Stimulated activated CD4-positive, alpha-beta T cell treated with anti-CD3 and anti-CD28 coated beads, Interleukin-2, amount 100 ng/mL, for 24 hours (primary cell): ENCODE measurements at places on chromosomes 12 and 14.
A peak's percentile ranks its signal among the peaks of the same experiment; 100 is the strongest.

DNA sequence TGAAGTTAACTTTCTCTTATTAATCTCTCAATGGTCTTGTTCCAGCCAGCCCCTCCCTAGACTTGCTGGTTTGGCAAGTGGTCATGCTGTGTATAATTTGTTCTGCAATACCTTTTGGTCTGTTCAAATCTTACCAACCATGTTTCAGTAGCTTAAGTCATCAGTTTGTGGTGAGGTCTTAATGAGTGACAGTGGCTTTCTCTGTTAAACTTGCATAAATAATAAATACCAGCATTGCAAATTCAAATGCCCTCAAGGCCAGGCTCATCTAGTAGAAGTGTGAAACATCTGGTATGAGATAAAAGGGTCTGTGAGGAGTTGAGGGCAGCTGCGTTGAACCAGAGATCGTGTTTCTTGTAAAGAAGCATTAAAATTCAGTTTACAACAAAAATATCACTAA is 319.5 kb downstream of the TMEM117 start:
- DNase-seq = no peak

DNA sequence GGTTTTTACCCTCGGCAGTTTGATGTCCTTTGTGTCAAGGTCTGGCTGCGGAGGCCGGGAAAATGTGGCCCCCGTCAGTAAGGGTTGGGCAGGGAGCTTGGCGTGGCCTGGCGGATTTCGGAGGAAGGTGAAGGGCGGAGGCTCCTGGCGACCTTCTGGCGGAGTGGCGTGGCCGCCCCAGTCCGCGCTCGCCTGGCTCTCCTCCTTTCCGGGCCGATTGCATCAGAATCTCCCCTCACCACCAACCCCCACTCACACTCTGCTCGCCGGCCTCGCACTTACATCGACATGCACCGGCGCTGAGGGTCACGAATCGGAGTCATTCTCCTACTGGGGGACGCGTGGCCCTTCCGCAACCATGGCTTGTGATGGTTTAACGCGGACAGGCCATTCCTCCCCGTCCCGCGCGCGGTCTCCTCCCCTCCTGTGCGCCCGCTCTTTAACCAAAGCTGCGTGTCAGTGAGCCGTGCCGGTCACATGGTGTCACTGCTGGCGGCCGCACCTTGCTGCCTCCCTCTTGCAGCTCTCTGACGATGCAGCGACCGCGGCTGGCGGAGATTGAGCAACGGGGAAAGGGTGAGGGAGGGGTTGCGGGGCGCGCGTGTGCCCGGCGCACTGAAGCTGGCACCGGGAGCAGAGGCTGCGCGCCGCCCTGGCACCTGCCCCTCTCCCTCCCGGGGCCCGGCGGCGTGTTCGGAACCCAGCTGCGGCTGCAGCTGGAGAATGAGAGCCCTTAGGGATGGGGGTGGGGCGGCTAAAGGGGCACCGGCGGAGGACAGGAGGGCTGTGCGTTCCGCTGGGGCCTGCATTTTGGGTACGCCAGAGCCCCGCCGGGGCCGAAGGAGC is at the start of gene SLC38A1:
SLC38A1 (minus strand) TSS at position 461 of the 846 bp plus-strand sequence. CDS start 29,243 bp downstream, outside the sequence.
- peak; percentile 86 for DNase-seq

DNA sequence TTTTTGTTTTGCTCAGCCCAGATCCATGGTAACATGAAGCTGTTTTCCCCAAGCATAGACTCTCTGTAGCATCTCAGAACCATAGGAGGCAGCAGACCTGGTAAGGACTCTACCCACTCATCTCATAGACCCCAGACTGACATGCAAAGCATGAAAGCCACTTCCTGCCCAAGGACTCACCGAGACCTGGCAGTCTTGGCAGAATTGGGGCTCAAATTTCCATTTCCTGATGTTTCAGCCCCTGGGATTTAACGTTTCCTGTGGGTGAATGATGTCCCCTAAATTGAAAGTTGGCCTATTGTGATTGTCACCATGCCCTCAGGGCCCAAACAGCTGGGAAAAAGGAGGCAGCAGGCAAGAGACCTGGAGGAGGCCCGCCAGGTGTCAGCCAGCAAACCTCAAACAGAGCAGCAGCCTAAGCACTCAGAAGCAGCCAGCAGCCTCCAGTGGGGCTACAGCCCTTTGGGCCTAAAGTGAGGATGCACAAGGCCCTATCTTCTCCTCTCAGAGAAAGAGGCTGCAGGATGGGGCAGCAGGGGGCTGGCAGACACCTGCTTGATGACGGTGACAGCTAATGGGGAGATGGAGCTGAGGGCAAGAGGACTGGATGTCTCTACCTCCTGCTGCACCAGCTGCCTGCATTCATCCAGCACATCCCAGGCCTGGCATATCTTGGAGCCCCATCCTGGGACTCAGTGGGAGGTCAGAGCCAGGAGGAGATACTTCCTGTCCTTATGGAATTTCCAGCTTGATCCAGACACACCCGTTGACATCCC is 8.5 kb downstream of the KRT85 start:
- no peak for DNase-seq

- DNase-seq = no peak
Observed at GRCh38 chr12:29110506-29111442, 38.3 kb upstream of the FAR2 start.

GRCh38 chr12:19288603-19289244 is 150.6 kb upstream of the AEBP2 start:
- no peak for DNase-seq

DNA sequence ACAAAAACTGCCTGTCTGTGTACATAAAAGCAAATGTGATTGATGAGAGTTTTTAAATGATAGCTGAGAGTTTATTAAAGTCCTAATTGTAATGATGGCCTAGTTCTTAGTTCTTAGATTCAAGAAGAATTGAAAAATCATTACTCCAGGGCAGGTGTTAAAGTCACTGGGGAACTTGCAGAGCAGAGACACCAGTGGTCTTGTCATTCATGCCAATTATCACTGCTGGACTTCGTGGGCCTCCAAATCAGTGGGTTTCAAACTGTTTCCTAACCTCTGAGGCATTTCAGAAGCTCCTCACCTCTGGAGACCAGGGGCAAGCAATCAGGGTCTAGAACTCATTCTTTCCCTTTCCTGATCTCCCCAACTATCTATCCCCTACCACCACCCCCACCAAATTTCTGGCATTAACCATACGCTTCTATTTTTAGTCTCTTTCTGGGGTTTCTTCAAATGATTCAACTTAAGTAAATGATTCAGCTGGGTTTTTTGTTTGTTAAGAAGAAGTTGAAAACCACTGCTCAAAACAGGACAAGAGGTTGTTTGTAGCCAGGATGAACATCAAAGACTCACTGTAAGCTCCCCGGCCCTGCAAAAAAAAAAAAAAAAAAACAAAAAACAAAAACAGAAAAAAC is 80.1 kb downstream of the CEP83 start:
- DNase-seq = no peak

DNA sequence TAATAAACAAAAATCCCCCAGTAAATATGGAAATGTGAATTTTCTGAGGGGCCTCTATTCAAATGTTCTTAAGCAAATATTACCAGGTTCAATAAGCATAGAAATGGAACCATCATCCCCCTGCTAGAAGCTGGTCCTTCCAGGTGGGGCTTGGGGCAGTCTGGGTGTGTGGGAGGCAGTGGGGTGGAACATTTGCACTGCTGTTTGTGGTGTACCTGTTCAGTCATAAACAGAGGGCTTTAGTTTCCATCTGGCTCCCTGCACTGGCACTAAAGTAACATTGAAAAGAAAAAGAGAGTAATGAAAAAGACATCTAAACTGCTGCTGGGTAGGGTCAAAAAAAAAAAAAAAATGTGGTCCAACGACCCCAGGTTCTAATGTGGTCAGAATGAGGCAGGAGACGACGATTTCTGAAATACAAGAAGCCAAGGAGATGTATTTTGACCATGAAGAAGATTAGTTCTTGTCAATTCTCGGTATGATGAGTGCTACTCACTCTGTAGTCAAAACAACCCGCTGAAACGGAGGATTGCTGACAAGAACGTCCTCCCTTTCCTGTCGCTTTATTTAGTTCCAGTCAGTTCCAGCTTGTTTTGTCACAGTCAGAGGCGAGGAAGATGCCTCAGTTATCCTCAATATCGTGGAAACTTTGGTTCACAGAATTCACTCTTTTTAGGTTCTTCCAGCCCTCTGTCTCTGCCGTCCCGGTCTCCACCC is 44.2 kb upstream of the MANSC4 start:
- no peak for DNase-seq

DNA sequence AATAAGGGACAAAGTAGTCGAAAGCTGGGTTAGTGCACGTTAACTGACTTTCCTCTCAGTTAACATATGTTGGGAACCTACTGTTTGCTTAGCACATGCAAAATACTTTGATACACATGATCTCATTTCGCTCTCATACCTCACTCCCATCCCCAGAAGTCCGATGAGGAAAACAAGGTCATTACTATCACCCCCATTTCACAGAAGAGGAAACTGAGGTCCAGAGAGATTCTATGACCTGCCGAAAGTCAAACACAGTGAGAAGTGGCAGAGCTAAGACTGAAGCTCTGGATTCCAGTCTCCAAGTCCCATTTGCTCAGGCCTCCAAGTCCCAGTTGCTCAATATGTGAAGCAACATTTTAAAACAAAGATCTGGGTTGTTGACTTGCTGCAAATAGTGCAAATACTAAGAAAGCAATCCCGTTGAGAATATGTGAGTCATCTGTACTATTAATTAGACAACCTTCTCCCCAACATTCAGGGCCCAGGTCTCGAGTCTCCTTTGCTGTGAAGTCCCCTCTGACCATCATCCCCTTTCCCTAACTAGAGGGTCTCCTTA is 170.6 kb upstream of the PWP1 start:
- no peak for DNase-seq

DNA sequence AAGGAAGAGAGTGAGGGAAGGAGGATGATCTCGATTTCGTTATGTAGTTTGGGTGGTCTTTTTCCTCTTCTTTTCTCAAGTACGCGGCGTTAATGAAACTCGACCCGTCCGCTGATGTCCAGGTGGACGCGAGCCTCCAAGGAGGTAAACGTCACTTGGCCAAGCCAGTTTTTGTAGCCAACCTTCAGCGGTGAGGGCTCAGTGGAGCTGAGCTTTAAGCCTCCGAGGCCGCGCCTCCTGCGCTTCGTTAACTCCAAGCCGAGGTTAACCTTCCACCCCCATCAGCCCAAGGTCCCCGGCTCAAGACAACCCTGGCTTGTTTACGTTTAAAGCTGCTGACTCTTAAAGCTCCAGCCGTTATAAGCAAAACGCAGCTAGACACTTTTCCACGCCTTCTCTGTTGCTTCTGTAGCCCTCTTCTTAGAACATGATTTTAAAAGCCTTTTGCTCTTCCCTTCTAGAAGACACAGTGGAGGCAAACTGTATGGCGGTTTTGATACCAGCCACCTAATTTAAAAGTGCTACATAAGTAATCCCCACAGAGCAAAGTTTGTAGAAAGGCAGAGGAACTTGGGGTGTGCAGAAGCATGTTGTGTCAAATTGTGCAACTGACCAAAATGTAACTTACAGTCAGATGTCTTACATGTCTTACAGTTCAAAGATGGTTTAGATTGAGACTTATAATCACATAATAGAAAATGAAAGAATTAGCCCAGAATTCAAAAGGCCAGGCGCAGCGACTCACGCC is 923 bp upstream of the ITPR2 start:
- DNase-seq = peak; percentile 48

GRCh38 chr14:21087294-21088091 is 11.0 kb downstream of the ZNF219 start:
- peak; percentile 50 for DNase-seq

DNA sequence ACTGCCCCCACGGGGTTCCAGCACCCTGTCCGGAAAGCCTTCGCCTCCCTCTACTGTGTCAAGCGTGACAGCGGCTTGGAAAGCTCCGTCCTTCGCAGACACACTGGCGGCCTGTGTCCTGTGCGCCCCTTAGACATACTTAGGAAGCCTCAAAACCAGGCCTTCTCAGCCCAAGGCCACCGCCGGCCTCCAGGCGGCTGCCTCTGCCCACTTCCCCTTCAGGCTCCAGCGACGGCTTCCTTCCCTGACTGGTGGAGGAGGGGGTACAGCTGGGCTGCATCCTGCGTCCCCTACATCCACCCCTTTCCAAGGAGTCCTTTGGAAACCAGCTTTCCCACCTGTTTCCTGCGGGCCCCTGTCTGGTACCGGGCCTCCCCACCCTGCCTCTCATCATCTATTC is 2.5 kb upstream of the CACNA2D4 start:
- DNase-seq = no peak

DNA sequence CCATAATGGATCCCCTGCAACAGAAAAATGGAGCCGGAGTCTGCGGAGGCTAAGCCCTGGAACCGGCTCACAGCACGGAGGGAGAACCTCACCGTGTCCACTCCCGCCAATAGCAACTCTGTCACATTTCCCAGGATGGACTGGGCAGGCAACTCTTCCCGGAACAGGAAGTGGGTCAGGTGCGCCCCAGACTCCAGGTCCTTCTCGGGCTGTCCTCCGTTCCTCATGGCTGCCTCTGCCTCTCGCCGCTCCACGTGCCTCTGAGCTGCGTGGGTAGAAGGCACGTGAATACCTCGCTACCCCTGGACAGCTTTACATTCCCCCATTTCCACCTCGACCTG is 2.2 kb downstream of the CYP27B1 start:
- no peak for DNase-seq

DNA sequence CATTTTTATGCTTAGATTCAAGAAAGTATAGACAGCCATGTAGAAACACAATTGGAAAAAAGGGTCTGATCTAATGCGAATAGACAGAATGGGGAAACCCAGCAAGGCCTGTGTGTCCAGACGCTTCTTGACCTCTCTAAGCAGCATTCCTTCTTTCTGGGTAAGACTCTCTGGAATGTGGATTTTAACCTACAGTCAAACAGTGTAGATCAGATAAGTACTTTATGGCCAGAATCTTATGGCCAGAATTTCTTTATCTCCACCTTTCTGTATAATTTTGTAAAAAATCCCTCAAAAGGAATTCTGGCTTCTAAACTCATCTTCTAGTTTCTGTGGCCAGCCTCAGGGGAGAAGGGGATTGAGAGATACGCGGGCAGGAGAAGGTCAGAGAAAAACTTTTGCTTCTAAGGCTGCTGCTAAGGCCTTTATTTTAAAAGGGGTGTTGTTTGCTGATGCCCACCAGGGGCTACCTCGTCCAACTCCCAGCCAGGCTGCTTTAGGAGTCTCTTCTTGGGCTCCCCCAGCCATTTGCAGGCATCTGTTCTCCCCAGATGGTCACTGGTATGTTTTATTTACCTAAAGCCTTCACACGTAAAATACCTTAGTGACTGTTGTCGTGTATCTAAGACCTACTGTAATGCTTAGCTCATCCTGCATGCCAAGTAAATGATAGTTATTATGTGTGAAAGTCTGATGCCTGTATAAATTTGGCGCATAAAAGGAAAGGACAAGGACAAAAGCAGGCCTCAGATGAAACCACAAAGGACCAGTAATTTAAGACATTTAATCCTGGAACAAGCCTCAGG is 68.4 kb downstream of the ANO6 start:
- no peak for DNase-seq
